Suppressor macrophage treated with lipopolysaccharide for 1 hour (primary cell): ENCODE measurements at places on chromosomes 11 and 22.

- DNase-seq, result no peak
Observed at GRCh38 chr22:46841522-46841921, 79.1 kb downstream of the TBC1D22A start.

DNA sequence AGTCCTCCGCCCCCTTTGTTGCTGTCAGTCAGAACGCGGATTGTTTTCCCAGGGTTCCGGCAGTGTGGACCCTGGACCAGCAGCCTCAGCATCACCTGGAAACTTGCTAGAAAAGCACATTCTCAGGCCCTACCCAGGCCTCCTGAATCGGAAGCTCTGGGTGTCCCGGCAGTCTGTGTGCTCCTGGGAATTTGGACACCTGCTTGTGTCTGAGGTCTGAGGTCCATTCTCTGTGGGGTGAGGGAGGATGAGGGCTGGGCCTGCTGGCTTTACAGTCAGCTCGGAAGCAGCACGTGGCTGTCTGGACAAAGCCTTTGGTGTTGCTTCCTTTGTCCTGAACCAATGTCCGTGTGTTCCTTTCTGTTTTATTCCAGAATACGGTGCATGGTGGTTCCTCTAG is 299.7 kb downstream of the TBC1D22A start:
- no peak for DNase-seq

- DNase-seq, result no peak
Observed at GRCh38 chr11:110077346-110077745, 15.8 kb upstream of the ZC3H12C start.

GRCh38 chr22:42792453-42792908 is 64.6 kb downstream of the ARFGAP3 start:
- DNase-seq, result no peak

DNA sequence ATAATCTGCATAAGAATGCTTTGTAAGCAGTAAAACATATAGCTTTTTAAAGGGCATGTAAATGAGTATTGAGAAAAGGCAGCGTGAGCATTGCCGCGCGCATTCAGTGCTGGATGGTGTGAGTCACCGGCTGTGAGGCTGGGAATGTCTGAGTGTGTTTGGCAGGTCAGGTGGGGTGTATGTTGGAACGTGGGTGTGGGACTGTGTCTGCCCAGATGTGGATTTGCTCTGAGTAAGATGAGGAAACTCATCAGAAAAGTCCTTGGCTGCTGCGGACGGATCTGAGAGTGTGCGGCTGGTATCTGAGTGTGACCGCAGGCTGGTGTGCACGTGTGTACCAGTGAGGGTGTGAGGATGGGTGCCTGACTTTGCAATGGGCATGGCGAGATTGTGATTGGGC is 66.2 kb upstream of the NECTIN1 start:
- DNase-seq, result no peak

GRCh38 chr22:43526946-43527345 is 115.1 kb downstream of the MPPED1 start:
- no peak for DNase-seq

GRCh38 chr11:2460540-2461252 is 15.9 kb downstream of the KCNQ1 start:
- DNase-seq, result no peak

DNA sequence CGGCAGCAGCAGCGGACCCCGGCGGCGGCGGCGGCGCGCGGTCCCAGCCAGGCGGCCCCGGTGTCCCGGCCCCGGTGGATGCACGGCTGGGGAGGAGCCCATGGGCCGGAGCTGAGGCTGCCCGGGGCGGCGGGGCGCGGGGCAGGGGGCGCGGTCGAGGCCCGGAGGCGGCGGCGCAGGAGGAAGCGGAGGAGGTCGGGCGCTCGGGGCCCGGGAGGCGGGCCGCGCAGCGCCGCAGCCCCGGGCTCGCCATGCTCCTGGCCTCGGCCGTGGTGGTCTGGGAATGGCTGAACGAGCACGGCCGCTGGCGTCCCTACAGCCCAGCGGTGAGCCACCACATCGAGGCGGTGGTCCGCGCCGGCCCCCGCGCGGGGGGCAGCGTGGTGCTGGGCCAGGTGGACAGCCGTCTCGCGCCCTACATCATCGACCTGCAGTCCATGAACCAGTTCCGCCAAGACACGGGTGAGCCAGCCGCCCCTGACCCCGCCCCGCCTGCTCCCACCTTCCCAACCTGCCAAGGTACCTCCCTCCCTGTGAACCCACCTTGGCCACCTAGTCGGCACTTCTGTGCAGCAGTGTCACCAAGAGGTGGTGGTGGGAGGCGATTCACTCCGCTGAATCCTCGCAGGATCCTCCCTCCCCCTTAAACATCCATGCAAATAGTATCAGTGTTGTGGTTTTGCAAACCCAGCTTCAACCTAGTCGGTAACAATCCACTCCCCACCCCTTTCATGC is 580 bp downstream of the DTX4 start:
- no peak for DNase-seq

DNA sequence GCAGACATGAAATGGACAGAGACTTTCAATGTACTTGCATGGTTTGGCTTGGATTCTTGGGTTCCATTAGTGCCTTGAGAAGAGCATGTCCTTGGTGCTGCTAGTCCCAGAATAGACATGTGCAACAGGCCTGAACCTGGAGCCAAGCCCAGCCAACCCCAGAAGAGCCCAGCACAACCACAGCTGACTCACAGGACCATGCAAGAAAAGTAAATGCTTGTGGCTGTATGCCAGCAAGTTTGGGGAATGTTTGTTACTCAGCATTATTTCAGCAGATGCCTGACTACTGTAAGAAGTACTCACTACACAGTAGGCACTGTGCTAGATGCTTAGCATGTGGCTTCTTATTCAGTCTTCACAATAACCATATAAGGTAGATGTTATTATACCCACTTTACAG is 39.2 kb upstream of the HMGXB4 start:
- no peak for DNase-seq

GRCh38 chr22:41939981-41940831 is 6.7 kb downstream of the CENPM start:
- peak; percentile 33 for DNase-seq

DNA sequence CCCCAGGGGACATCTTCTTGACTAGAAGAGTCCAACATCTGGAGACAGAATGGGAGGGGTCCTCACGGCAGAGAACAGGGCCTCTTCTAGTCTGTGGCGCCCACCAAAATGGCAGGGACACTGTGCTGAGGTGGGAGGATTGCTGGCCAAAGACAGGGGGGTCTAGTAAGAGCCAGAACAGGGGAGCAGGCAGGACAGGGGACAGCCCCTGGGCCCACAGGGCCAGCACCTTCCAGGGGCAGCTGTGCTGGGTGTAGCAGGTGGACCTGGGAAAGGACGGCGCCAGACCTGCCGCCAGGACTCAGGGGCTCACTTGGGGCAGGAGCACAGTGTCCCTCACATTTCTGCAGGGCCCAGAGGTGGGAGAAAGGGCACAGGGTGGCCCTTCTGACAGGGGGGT is 858 bp upstream of the APOBEC3A start:
- no peak for DNase-seq

DNA sequence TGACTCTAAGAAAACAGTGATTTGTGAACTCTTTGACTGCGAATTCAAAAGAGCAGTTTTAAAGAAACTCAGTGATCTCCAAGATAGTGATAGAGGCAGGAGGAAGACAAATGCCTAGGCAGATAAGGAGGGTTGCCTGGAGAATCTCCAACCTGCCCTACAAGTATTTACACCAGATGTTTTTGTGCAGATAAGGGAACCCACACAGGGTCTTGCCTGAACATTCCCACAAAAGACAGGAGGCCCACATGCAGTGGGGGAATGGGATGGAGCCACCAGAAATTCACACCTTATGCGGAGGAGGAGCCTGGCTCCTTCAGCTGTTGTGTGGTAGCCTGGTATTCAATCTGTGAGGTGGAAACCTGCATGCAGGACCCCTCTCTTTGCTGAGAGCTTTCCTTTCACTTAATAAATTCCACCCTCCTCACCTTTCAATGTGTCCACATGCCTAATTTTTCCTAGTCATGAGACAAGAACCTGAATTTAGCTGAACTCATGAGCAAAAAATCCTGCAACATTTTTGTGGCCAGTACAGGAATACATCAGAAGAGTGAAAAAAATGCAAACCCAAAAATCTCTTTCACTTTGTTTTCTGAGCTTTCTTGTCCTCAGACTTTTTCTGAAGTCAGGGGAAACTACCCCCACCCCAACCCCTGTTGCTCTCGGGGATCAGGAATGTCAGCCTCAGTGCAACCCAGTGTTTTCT is 8.1 kb upstream of the GLYAT start:
- no peak for DNase-seq

- no peak for DNase-seq
Observed at GRCh38 chr11:132008872-132009271, 638.5 kb downstream of the NTM start.

- DNase-seq, result no peak
Observed at GRCh38 chr11:26348776-26349175, 16.8 kb downstream of the ANO3 start.
